ENCODE measurements at places on chromosomes 5 and 9.

GRCh38 chr9:87447547-87448432 lies 49.9 kb upstream of the DAPK1 start:
- peak; percentile 92 for DNase-seq

DNA sequence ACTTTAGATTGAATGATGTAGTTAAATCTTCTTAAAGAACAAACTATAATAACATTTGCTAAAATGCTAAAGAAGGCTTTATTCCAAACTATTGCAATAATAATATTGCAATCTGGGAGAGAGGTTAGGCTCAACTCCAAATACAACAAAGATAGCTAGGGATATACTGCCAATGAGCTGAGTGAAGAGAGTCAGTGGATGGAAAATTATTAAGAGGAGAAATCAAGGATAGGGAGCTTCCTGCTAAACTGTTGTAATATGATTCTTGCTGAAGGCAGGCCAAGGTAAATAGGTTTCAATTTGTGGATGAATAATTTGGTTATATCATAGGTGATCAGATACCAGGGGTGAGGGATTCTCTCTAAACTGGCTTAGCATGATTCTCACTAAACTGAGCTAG lies 1651.5 kb downstream of the EFNA5 start:
- peak; percentile 56 for DNase-seq

DNA sequence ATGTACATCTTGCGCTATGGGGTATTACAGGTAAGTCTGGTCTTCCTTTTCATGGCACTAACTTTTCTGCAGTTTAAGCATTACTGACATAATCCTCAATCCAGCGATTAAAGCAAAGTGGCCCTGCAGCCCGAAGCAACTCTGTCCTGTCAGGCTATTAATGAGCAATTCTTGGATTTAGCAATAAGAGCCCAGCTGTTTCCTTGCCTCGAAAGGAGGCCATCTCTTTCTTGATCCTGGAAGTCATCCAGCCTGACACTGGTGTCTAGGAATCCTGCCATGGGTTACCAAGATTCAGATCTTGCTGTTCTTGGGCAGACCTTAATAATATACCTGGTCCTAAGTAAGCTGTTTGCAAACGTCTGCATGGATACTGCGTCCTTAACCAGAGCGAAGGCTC lies 102.0 kb downstream of the RFK start:
- DNase-seq, result no peak

GRCh38 chr9:109228093-109228642 lies 61.1 kb upstream of the FRRS1L start:
- no peak for DNase-seq

- DNase-seq, result peak; percentile 61
Measured at GRCh38 chr9:91073049-91073810, 271.6 kb downstream of the SYK start.

DNA sequence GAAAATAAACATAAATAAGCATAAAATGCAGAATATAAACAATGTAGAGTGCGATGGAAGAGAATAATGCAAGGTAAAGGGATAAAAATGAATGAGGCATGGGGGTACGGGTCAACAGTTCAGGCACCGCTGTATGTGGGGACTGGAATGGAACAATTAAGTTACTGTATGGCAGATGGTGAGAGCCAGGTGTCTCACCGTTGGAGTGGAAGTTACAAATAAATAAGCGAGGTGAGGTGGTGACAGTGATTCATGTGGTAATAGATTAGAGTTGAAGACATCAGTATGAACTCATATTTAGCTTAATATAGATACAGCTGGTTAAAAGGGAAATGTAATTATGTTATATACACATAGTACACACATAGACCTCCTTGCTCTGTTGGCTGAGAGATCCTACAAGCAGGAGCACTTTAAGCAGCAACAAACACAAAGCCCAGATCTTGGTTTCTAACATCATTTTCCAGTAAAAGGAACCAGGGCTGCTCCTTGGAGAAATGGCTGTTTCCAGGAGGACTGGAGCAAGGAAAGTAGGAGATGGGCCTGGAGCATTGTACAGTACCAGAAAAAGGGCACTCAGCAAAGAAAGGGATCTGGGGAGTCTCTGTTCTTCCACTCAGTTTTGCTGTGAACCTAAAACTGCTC lies 2.4 kb upstream of the OMD start:
- DNase-seq, result no peak

GRCh38 chr9:105908069-105908468 lies 213.7 kb downstream of the TMEM38B start:
- no peak for DNase-seq

DNA sequence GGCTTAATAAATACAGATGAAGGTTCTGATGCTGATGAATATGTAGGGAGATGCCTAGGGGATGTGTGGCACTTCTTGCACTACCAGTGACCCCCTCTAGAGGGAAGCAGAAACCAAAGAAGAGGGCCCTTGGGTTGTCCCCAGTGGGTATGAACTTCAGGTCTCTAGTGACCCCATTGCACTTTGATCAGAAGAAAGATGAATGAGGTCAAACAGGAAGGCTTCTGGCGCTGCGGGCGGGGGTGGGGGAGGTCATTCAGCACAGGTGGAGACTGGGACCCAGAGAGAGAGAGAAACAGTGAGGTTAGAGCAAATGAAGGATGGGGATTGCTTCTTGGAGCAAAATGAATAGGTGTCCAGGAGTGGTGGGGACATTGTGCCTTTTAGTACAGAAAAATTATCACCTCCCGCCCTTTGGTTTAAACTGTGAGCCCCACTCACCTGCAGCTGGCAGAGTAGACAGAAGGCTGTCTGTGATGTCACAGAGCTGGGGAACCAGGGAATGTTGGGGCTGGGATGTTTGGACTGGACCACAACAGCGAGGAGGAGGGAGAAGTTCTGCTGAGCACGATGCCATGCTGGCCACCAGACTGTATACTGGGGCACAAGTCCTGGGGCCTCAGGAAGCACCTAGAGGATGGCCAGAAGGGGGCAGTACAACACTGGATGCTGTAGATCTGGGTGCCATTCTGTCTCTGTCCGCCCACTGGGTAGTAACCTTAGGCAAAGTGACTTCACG lies at the start of gene TEX48:
TEX48 (minus strand) TSS at position 599 of the 739 bp plus-strand sequence. CDS start 10,469 bp downstream, outside the sequence.
- peak; percentile 39 for DNase-seq

- no peak for DNase-seq
Measured at GRCh38 chr5:94388773-94389514, 229.5 kb downstream of the KIAA0825 start.

DNA sequence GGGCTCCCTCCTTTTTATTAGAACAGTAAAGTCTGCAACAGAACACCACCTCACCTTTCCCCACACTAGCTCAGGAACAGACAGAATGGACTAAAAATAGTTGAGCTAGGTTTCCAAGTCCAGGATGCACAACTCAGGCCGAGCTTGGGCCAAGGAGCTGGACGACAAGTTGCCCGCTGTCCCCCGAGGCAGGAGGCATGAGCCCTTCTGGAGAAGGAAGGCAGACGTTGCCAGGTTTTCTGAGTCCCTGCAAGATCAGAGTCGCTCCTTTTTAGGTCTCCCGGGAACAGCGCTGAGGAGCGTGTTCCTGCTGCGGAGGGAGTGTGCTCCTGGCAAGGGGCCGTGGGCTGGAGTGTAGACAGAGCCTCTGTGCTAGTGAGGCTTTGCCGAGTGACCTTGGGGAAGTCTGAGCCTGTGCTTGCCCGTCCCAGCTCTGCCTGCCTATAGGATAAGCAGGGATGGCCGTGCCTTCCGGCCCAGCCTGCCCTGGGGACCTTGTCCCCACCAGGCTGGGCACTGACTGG lies 121.6 kb downstream of the WNK2 start:
- DNase-seq, result no peak

DNA sequence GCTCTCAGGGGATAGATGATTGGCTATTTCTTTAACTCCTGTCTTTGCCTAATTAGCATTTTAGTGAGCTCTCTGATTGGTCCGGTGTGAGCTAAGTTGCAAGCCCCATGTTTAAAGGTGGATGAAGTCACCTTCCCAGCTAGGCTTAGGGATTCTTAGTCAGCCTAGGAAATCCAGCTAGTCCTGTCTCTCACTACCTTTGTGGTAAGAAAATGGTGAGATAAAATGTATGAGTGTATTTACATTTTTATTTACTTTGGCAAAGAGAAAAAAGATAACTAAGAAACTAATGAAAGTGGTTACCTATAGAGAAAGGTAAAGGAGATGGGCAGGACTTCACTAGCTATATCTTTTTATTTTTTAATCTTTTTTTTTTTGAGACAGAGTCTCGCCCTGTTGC lies 146.8 kb downstream of the RFK start:
- no peak for DNase-seq

DNA sequence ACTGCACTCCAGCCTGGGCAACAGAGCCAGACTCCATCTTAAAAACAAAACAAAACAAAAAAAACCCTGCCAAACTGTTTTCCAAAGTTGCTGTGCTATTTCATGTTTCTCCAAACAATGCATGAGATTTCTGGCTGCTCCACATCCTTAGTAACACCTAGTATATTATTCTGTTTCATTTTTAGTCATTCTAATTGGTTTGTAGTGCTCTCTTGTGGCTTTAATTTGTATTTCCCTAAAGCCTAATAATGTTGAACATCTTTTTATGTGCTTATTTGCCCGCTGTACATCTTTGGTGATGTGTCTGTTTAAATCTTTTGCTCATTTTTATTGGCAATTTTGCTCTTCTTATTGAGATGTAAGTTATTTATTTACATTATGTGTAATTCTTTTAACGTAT lies 18.4 kb upstream of the TTC1 start:
- no peak for DNase-seq

DNA sequence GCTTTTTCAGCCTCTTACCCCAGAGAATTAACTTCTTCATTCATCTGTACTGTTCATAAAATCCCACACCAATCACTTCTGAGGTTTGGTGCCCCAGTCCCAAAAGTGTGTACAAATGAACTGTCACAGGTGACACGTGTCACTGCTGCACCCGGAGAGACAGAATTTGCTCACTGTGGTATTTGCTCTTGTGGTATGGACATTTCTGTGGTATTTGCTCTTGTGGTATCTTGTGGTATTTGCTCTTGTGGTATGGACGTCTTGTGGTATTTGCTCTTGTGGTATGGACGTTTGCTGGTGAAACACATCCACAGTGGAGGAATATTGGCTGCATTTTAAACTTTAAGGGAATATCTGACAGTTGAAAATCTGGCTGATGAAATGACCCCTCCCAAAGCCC lies 214.9 kb upstream of the DAP start:
- no peak for DNase-seq

DNA sequence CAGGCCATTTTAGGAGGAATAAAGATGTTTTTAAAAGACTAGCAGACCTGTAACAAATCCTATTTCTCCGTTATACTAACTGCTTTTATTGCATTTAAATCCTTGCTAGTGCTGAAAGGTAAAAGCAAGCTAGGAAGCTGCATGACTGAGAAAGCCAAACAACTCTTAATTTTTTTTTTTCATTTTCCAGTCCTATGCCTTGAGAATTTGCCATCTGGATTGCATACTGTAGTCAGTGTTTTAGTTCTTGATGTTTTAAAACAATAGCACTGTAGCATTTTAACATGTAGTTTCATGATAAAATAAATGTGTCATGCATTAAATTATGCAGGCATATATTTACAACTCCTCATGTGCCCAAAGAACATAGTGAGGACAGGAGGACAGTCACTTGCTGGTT lies 108.4 kb upstream of the FGF10 start:
- DNase-seq, result no peak

DNA sequence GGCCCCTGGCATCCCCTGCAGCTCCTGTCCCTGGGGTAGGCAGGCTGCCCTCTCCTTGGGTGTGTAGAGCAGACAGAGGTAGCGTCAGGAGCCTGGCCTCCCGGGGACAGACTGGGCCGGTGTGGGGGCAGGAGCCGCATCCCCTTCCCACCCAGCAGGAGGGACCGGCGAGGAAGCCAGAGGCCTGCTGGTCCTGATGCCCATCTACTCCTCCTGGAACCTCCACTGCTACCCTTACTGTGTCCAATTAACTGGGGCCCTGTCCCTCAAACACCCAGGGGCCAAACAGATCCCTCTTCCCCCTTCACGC lies 15.6 kb downstream of the RALGDS start:
- DNase-seq, result no peak

DNA sequence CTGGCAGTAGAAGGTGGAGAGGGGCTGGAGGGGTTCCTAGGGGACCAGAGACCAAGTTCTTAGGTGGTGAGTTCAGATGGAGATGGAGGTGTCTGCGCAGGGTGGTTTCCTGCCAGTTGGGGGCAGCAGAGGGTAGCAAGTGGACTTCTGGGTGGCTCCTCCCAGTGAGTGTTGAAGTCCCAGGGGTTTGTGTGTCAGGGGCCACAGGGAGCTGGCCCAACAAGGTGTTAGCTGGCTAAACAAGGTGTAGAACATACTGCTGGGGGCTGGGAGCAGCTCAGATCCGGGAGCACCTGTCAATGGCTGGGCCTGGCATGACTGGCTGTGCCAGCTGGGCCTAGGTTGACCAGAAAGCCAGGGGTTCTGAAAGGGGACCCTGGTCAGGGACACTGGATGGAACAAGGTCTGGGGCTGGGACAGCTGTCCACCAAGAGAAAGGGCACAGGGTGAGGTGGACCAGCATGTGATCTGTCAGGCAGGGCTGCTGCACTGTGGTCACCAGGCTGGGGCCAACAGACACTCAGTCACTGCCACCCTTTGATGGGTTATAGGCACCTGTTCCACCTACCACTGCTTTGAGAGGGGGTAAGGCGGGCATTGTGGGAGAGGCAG lies 35.6 kb downstream of the DAB2IP start:
- peak; percentile 53 for DNase-seq

- no peak for DNase-seq
Measured at GRCh38 chr5:134784241-134784920, 25.8 kb downstream of the DDX46 start.

Measured in NCI-H2029 treated with DMSO at 0.1 percent for 48 hours (cell line).